Stimulated activated CD4-positive, alpha-beta T cell treated with anti-CD3 and anti-CD28 coated beads, Interleukin-15, amount 100 ng/mL, for 48 hours (primary cell): ENCODE measurements at places on chromosomes 6 and 20.

- no peak for DNase-seq
Measured at GRCh38 chr20:48682529-48683363, 145.1 kb downstream of the PREX1 start.

- DNase-seq: no peak
Measured at GRCh38 chr20:47810116-47810677, 24.9 kb upstream of the SULF2 start.

DNA sequence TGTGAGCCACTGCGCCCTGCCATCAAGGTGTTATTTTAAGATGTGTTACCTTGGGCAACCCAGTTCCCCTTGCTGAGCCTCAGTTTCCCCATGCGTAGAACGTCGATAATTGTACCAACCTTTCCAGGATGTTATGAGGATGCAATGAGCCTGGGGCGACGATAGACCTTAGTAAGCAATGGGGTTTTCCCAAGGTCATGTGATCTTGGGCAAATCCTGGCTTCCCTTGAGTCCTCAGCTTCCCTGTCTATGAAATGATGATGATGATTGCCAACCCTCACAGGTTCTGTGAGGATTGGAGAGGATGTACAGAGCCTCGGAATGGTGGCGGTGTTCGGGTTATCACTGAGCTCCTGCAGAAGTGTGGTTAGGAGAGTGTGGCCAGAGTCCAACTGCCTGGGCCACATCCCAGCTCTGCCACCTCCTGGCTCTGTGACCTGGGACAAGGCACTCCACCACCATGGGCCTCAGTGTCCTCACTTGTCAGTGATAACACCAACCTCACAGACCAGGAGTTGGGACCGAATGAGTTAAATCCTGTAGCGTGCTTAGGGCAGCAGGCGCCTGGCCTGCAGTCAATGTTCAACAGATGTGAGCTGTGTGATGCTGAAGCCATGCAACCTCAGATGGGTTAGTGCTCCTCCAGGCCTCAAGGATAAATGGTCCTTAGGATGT, 23.4 kb downstream of the SIRPA start:
- no peak for DNase-seq

GRCh38 chr20:19403549-19403948, 191.1 kb downstream of the SLC24A3 start:
- no peak for DNase-seq
